ENCODE measurements at places on chromosomes 1 and 21.

GRCh38 chr1:1797731-1798341 lies 19.6 kb upstream of the NADK start:
- DNase-seq = no peak

- DNase-seq = no peak
Measured at GRCh38 chr1:227735539-227736285, 477 bp downstream of the SNAP47 start.

DNA sequence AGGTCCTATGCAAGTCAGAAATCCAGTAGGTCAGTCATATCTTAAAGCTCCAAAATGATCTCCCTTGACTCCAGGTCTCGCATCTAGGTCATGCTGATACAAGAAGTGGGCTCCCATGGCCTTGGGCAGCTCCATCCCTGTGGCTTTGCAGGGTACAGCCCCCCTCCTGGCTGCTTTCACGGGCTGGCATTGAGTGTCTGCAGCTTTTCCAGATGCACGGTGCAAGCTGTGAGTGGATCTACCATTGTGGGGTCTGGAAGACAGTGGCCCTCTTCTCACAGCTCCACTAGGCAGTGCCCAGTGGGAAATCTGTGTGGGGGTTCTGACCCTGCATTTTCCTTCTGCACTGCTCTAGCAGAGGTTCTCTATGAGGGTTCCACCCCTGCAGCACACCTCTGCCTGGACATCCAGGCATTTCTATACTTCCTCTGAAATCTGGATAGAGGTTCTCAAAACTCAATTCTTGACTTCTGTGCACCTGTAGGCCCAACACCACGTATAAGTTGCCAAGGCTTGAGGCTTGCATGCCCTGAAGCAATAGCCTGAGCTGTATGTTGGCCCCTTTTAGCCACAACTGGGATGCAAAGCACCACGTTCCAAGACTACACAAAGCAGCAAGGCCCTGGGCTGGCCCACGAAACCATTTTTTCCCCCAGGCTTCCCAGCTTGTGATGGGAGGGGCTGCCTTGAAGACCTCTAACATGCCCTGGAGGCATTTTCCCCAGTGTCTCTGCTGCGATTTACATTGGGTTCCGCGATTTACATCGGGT lies 472.7 kb downstream of the NPHP4 start:
- no peak for DNase-seq

DNA sequence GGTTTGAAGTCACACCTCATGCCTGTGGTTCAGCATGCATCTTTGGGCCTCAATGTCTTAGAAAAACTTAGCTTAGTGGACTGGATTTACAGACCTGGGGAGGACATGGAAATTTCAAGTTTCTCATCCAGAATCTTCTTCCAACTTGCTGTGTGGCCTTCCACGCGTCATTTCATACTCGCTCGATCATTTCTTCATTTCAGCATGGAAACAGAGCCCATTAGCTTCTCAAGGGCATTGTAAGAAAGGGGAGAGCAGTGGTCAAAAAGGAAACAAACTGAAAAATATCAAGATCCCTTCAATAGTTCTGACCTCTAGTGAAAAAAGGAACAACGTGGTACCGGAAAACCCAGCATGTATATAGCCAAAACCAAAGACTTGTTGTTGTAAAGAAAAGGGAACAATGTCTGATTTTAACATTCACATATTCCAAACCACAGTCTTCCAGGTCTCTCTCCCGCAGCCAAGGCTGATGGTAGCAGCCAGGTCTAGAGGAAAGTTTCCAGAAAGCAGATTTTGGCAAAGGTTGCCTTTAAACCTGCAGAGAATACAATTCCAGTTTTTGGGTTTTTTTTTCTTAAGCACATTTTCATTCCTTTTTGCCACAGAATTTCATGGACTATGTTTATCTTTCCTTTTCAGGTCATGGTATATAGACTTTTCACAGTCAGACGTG lies 97.0 kb upstream of the CDC42BPA start:
- no peak for DNase-seq

- DNase-seq = no peak
Measured at GRCh38 chr1:230337266-230337665, 88.9 kb downstream of the PGBD5 start.

DNA sequence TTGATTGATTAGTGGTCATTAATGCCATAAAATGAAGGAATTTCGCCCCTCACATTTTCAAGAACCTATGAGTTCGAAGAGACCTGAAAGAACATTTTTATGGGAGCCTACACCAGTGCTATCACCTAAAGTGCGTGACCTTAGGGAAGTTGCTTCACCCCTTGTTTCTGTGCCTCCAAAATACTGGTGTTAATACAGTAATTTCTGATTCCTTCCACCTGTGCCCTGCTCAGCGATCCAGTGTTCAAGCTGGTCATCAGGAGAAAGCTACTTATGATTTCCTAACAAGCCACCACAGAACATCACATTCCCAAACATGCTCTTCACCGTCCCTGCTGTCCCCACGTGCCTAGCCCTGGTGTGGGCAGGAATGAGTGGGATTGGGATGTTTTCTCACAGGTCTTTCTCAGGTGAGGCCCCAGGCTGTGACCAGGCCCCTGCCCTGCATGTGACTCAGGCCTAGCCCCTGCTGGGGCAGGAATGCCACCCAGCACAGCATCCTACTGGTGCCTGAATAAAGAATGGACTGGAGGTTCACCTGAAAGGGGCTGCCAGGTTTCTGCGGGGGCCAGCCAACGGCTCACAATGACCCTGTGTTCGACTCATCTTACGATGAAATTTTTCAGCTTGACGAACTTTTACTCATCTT lies 60.3 kb downstream of the CD247 start:
- no peak for DNase-seq

- no peak for DNase-seq
Measured at GRCh38 chr1:30469426-30469825, 254.0 kb downstream of the MATN1 start.

GRCh38 chr1:60162936-60163335 lies 89.4 kb upstream of the C1orf87 start:
- DNase-seq = no peak

GRCh38 chr1:193417403-193417802 lies 231.0 kb upstream of the B3GALT2 start:
- peak; percentile 32 for DNase-seq

GRCh38 chr21:45873866-45874265 lies 107.7 kb upstream of the COL6A1 start:
- DNase-seq = no peak

DNA sequence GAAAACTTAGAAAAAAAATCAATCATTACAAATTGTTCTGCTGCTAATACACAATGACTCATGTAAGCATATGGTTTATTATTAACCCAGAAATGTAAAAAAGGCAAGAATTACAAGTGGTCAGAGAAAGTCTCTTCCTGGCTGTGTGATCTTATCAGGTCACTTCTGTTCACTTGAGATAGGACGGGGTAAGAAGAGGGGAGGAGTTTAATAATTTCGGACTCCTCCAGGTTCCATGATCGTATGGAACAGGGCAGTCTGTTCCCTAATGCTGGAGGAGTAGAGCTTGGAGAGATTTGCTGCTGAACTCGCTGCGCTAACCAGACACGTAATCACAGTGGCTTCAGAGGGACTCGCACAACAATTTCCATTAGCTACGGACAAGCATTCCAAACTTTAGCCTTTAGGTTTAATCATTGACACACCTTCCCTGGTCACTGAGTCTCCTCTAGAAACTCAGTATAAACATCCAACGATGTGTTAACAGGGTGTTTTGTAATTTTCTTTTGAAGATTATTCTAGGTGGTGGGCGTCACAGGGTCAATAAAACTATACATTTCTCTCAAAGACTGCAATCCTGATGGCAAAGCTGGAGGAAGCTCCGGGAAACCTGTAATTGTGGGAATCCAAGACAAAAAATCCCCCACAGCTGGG lies 1.3 kb downstream of the CRYZ start:
- peak; percentile 5 for DNase-seq

GRCh38 chr1:159970932-159971342 lies 16.9 kb upstream of the SLAMF9 start:
- DNase-seq = no peak

DNA sequence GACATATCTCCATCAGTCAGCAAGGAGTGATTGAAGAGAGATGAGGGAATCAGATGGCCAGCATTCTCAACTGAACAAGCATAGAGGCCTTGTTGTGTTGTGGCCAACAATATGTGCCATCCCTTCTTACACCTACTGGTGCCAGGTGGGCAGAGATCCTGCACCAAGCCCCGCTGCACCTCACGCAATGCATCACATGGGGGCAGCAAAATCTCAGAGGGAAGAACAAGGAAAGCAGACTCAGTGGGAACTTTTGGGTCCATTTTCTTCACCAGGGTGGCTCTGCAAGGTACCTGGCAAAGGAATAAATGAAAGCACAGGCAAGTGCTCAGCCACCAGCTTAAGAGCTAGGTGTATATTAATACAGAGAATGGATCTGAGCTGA lies 33.2 kb downstream of the HSD3B2 start:
- DNase-seq = no peak

GRCh38 chr1:62436039-62436465 lies 797 bp upstream of the USP1 start:
- DNase-seq = no peak

DNA sequence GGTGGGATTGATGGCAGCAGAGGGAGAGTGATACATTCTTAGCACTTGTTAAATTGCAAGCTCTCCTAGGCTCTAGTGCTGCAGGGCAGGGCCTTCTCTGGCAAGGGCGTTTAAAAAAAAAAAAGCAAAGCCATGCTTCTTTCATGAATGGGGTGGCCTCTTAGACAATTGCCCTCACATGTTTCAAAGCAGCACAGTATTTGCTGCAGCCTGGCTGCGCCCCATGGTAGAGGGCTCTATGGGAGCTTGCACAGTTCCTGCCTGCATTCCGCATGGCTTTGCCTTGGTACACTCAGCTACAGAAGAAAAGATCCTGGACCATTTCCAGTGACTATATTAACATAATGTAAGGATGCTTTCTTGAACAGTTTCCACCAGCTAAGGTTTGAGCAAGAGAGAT lies 267.2 kb downstream of the ZNF648 start:
- no peak for DNase-seq

DNA sequence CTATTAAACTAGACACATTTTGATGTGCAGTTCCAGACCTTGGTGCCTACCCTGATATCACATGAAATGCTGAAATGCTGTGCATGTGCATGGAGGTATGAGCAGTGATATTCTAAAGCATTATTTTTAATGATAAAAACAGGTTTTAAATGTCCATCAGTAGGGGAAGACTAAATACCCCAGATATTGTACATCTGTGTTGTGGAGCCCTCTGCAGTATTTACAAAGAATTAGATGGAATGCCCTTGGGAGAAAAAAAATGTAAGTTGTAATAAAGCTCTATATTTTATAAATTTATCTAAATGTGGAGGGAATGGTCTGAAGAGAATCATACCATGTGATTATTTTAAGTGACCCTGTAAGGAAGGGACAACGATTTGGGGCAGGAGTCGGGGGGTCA lies 39.1 kb upstream of the IGSF5 start:
- DNase-seq = peak; percentile 37

DNA sequence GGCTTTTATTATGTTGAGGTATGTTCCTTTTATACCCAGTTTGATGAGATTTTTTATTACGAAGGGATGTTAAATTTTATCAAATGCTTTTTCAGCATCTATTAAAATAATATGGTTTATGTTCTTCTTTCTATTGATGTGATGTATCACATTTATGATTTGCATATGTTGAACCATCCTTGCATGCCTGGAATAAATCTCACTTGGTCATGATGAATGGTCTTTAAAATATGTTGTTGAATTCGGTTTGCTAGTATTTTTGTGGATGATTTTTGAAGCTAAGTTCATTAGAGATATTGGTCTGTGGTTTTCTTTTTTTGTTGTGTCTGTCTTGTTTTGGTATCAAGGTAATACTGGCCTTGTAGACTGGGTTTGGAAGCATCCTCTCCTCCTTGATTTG lies 14.1 kb downstream of the GPR88 start:
- DNase-seq = no peak

DNA sequence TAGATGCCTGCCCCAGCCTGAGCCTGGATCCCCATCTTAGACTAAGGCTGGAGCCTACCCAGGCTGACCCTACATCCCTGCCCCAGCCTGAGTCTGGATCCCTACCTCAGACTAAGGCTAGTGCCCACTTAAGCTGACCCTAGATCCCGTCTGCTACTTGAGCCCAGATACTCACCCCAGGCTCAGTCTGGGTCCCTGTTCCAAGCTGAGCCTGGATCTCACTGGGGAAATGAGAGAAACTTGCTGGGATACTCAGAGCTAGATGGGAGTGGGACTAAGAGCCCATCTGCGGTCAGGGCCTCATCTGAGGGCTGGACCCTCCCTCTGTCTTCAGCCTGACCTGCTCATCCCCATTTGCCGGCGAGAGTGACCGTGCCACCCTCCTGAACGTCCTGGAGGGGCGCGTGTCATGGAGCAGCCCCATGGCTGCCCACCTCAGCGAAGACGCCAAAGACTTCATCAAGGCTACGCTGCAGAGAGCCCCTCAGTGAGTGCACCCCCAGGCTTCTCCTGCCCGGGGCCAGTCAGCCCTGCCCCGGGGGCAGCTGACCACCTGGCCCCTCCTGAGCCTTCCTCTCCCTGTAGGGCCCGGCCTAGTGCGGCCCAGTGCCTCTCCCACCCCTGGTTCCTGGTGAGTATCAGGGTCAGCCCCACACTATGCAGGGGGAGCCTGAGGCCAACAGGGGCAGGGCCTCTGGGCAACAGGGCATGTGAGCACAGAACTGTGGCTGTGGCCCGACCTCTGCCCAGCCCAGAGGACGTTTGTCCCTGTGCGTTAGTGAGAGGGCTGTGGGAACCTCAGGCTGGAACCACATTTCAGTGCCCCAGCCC lies 36.8 kb downstream of the TRIM11 start:
- DNase-seq = no peak

- DNase-seq = no peak
Measured at GRCh38 chr1:119594376-119594775, 53.7 kb downstream of the ZNF697 start.

DNA sequence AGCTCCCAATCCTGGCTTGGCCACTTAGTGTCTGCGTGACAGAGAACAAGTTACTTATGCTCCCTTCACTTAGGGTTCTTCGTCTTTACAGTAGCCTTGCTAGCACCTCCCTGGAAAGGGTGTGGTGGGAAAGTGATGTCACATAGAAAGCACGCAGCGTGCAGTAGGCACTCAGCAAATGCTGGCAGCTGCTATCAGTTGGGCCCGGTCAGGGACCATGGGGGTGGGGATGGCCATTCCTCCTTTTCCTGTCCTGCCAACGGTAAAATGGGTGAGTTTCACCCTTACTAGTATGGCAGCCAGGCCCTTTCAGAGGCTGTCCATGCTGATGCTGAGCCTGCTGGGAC lies 6.2 kb upstream of the KCNA10 start:
- DNase-seq = no peak
